ENCODE measurements at places on chromosomes 1 and 21. TPM values are rescaled to one million over a fixed set of nuclear protein-coding genes. Genes with fewer than 3 reads are reported as not detected.

Gene ADCY10
- 0.11 TPM for total RNA-seq

Gene PLEKHA6
- 9.0 TPM for total RNA-seq

Gene TRIM67
- 1.5 TPM for total RNA-seq

Gene UBE2U
- not detected for total RNA-seq

Gene IGSF3
- 12.1 TPM for total RNA-seq

Gene PRXL2B
- 28.3 TPM for total RNA-seq

Gene WNT4
- 6.0 TPM for total RNA-seq

Gene GPR25
- total RNA-seq: not detected

Gene TDRD5
- 0.57 TPM for total RNA-seq

- H3K4me1 ChIP-seq: no peaks in the 10 kb centered on the region
- H3K27ac ChIP-seq: no peak overlapping the region
- H3K27me3 ChIP-seq: no peaks in the 10 kb centered on the region
- no peaks in the 10 kb centered on the region for H3K36me3 ChIP-seq
- no peak for DNase-seq
- no peak overlapping the region for H3K4me3 ChIP-seq
Measured at GRCh38 chr1:117657031-117657430, 51.2 kb downstream of the TENT5C start.

DNA sequence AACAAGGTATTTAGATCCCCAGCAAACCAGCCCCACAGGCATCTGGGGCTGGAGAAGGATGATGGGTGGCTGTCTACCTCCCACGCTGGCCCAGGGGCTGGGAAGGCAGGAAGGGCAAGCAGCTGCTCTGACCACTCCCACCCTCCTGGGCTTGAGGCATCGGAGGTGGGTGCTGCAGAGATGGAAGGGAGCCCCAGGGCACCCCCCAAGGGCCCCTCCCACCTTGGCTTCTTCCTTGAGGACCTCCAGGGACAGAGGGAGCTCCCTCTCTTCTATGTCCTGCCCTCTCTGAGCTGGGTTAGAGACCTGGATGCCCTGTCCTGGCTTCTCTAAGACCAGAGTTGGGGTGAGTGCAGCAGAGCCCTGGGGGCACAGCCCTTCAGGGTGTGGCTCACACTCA lies 3.1 kb downstream of the CD52 start:
- no peaks in the 10 kb centered on the region for H3K27me3 ChIP-seq
- H3K4me1 ChIP-seq: no peaks in the 10 kb centered on the region
- H3K36me3 ChIP-seq: no peaks in the 10 kb centered on the region
- no peak for DNase-seq
- H3K4me3 ChIP-seq: no peak overlapping the region

- no peak for DNase-seq
- H3K27ac ChIP-seq: no peak overlapping the region
- no peak overlapping the region for H3K4me3 ChIP-seq
- no peaks in the 10 kb centered on the region for H3K4me1 ChIP-seq
- no peaks in the 10 kb centered on the region for H3K27me3 ChIP-seq
Measured at GRCh38 chr21:45801989-45802388, 158.5 kb downstream of the PCBP3 start.

GRCh38 chr1:53766831-53767405 lies 28.0 kb upstream of the GLIS1 start:
- H3K27me3 ChIP-seq: no peaks in the 10 kb centered on the region
- H3K27ac ChIP-seq: no peak overlapping the region
- no peaks in the 10 kb centered on the region for H3K4me1 ChIP-seq
- H3K4me3 ChIP-seq: no peak overlapping the region
- no peaks in the 10 kb centered on the region for H3K36me3 ChIP-seq

DNA sequence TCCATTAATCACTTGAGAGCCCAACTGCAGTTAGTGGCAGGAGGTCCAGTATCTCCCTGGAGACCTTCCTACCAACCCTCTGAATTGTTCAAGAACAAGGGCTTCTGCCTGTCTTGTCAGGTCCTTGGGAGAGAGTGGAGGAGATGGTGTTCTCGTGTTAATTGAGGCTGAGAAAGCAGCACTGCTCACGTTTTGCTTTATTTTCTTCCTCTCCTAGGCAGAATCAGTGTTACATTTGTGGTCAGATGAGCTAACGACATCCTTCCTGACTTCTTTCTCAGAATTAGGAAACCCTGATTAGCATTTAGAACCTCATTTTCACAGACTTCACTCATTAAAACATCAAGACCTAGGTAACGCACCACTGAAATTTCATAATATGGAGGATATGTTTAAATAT lies 26.4 kb upstream of the LRIG2 start:
- H3K27me3 ChIP-seq: no peaks in the 10 kb centered on the region
- H3K4me1 ChIP-seq: peaks cover 7% of the 10 kb centered on the region
- no peak overlapping the region for H3K27ac ChIP-seq
- H3K4me3 ChIP-seq: no peak overlapping the region
- no peak for DNase-seq

DNA sequence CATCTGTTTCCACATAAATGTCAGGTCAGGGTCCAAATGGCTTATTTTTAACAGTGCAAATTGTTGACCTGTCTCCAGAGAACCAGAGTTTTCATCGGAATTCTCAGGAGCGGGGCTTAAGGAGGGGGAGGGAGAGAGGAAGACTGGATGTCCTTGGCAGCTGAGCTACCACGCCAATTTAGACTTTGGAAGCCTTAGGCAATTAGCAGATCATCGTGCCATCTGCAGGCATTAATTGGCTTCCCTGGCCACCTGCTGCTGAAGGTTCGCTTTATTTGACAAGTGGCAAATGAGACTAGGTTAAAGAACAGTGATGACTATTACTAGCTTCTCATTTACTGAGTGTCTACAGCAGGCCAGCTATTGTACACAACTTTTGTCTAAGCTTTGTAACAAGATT lies 43.7 kb downstream of the HLX start:
- H3K4me3 ChIP-seq: no peak overlapping the region
- no peaks in the 10 kb centered on the region for H3K4me1 ChIP-seq
- H3K27ac ChIP-seq: no peak overlapping the region
- H3K36me3 ChIP-seq: no peaks in the 10 kb centered on the region

GRCh38 chr1:233368106-233368788 lies 40.7 kb downstream of the MAP3K21 start:
- no peaks in the 10 kb centered on the region for H3K36me3 ChIP-seq
- H3K27me3 ChIP-seq: no peaks in the 10 kb centered on the region
- peak overlapping the region; percentile 19 for H3K27ac ChIP-seq
- H3K4me3 ChIP-seq: no peak overlapping the region

GRCh38 chr1:15455522-15455921 lies 1.0 kb upstream of the CELA2A start:
- peak; percentile 84 for DNase-seq
- peak overlapping the region; percentile 61 for H3K27ac ChIP-seq
- H3K4me1 ChIP-seq: peaks cover 19% of the 10 kb centered on the region
- no peaks in the 10 kb centered on the region for H3K27me3 ChIP-seq
- no peak overlapping the region for H3K4me3 ChIP-seq

DNA sequence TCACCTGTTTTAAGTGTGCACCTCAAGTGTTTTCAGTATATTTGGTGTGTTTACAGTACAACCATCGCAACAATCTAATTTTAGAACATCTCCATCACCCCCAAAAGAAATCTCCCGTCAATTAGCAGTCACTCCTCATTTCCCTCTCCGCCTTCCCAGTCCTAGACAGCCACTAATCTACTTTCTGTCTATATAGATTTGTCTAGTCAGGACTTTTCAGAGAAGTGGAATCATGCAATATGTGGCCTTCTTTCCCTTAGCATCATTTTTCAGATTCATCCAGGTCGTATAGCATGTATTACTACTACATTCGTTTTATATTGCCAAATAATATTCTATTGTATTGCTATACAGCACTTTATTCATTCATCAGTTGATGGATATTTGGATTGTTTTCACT lies 1.7 kb upstream of the SHE start:
- H3K4me1 ChIP-seq: peaks cover 6% of the 10 kb centered on the region
- H3K27me3 ChIP-seq: no peaks in the 10 kb centered on the region
- DNase-seq: no peak
- no peaks in the 10 kb centered on the region for H3K36me3 ChIP-seq
- no peak overlapping the region for H3K4me3 ChIP-seq

DNA sequence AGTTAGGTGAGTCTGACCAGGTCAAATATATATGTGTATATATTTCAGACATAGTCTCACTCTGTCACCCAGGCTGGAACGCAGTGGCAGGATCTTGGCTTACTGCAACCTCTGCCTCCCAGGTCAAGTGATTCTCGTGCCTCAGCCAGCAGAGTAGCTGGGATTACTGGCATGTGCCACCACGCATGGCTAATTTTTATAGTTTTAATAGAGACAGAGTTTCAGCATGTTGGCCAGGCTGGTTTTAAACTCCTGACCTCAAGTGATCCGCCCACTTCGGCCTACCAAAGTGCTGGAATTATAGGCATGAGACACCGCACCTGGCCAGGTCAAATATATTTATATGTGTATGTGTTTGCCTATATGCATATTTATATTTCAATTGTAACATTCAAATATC lies 581.5 kb upstream of the B3GALT2 start:
- no peaks in the 10 kb centered on the region for H3K36me3 ChIP-seq
- H3K27ac ChIP-seq: no peak overlapping the region
- no peak overlapping the region for H3K4me3 ChIP-seq
- H3K4me1 ChIP-seq: peaks cover 8% of the 10 kb centered on the region
- DNase-seq: no peak
- H3K27me3 ChIP-seq: no peaks in the 10 kb centered on the region

Measured in adrenal gland (tissue), 19 donors.